ENCODE measurements at places on chromosomes 6 and 20.

DNA sequence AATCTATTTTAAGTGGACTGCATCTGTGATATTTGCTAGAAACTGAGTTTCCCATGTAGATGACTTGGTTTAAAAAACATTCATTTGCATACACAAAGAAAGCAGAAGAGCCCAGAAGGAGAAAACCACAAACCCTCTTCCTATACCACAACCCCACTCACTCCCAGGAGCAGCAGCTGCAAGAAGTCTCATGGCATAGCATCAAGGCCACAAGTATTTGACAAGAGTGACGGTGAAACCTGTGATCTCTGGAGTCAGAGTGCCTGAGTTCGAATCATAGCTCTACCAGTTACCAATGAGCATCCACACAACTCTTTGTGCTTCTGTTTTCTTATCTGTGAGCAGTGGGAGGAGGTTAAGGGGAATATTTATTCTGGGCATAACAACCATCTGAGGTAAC, 44.7 kb upstream of the SIRPG start:
- DNase-seq = no peak

GRCh38 chr6:44243345-44243744, 3.6 kb upstream of the HSP90AB1 start:
- DNase-seq = no peak

GRCh38 chr6:82264824-82265223, 17.3 kb upstream of the IBTK start:
- no peak for DNase-seq

DNA sequence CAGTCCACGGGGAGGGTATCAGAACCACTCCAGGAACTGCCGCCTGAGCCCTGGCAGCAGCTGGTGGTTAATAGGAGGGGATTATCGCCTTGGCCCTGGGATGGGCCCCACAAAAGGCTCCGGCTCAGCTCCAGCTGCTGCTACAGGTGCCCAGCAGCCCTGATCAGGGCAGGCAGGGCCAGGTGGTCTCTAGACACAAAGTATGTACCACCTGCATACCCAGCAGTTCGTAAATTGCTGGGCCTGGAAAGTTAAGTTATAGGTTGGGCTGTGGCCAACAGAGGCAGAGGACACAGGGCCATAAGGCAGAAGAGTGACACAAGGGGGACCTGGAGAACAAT, 35.1 kb downstream of the RRBP1 start:
- no peak for DNase-seq

- no peak for DNase-seq
These were observed 42.8 kb upstream of the MTRF1L start for GRCh38 chr6:153045271-153045670.

DNA sequence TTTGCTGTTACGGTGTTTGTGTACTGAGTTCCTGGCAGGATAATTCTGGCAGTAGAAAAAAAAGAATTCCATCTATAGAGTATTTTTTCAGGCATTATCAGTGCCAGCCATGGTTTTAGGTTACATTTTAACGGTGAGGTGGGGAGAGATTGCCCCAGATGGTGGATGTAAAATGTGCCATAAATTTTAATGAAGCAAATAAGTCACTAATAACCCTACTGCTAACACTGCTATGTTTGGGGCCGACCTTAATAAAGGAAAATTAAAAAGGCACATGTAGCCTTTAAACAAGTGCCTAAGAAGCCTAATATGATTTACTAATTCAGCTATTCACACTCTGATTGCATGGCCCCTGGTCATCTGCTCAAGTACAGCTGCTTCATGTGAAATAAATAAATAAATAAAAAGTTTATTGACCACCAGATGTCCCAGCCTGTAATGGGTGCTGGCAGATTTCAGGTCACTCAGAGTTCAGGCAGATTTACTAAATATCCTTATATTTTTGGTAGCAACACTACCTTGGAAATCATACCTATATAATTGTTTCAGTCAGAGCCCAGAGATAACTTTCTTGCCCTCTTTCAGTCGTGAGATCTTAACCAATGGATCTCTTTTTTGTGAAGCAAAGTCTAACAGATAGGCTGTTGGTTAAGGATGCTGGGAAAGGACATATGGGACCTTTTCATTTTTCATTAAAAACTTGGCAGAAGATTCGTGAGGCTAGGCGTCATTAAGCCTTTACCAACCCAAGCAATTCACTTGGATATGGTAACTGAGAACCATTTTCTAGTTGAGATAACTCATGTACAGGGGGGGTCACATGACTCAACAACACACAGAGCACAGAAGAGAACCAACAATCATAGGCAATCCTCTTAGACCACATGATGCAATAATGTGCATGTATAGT, 495.0 kb upstream of the NRSN1 start:
- no peak for DNase-seq

DNA sequence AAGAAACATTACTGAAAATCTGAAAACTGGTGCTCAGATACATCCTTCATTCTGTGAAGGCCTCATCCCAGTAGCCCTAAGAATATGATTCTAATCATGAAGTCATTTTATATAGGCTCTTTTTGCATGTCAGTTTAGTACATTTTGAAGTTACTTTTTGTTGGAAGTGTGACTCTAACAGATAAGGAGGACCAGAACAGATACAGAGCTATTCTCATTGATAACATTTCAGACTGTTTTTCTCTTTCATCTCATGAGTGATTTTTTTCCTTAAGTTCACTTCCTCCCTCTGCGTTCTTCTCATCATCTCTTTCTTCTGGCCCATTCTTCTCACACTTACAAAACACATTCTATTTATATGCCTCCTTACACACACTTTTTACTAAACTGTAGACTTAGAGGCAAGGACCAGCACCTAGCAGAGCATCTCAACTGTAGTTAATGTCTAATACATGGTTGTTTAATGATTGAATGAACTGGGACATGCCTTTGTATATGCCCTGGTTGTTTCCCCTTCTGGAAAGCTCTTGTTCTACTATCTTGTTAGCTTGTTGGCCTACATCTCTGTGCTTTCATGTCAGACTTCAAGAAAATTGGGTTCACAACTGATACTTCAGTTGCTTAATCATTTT, 8.7 kb downstream of the CTNNBL1 start:
- no peak for DNase-seq

GRCh38 chr6:168288781-168289570, 30.6 kb downstream of the DACT2 start:
- DNase-seq = no peak

DNA sequence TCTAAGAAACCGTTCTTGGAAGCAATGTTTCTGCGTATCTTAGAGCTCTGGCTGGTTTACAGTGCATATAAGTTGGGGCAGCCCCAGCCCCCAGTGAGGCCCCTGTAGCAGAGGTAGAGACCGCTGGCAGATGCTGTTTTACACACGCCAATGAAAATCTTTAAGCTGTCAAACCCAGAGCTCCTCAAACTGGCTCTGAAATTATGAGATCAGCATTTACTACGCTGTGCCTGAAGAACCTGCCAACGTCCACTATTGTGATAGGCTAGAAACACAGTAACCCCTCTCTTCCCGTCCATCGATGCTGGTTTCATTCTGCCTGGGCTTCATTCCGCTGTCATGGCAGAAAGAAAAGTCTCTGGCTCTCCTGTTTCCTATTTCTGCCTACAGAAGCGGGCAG, 160.6 kb downstream of the SMOC2 start:
- DNase-seq = no peak

DNA sequence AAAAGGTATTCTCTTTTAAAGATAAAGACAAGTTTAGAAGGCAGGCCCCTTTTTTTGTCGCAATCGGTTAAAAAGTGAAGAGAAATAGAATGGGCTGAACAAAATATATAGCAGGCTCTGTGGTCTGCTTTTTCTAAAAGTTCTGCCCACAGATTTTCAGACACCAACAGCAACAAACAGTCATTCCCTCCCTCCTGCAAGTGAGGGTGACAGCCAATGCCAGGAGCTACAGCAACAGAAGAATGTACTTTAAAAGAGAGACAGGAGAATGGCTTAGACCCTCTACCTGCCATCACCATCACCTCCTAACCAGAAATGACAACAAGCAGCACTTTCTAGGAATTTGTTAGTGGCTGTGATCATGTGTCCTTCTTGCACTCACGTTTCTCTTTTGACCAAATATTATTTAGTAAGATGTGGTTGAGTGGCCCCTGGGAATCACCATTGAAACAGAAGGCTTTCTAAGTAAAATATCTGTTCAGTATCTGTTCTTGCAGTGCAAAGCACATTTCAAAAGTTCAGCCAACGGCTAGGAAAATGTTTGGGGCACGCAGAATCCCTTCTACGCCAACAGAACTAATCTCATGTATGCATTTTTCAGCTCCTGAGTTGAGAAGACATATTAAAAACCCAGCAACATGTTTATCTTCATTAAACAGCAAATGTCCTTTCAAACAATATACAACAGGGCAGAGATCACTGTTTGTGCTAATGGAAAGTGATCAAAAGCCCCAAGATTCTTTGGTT, 248.5 kb downstream of the ATXN1 start:
- no peak for DNase-seq

Data from activated T-cell treated with anti-CD3 and anti-CD28 coated beads, Interleukin-2, amount 50 U/mL, for 72 hours (primary cell).